ENCODE measurements at places on chromosomes 5 and 9.
A peak's percentile ranks its signal among the peaks of the same experiment; 100 is the strongest.

- no peak for DNase-seq
These were observed 19.5 kb upstream of the CRB2 start for GRCh38 chr9:123336449-123336848.

- DNase-seq, result peak; percentile 16
These were observed 30.2 kb downstream of the BRINP1 start for GRCh38 chr9:119339056-119339455.

DNA sequence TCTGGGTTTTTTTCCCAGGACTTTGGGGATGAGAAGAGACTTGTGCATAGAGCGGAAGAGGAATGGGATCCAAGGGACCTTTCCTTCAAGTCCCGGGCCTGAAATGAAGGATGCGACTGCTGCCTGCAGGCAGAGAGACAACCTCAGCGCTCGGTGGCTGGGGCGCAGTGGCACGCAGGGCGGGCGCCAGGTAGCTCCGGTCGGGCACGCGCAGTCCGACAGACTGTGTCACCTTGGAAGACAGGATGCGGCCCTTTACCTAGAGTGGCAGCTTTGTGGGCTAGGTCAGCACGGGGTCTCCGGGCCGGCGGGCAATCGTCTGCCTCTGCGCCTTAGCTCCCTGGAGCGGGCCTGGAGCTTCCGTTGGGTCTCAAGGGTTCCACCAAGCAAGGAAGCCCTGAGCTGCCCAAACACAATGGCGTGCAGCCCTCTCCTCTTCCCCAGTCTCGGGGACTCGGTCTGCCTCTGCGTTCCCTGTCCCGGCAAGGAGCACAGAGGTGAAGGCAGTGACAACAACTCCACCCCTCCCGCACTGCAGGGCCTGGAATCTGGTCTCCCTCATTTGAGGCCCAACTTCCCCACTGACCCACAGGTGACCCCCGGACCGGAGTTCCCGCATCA, 6.0 kb downstream of the BARX1 start:
- no peak for DNase-seq

DNA sequence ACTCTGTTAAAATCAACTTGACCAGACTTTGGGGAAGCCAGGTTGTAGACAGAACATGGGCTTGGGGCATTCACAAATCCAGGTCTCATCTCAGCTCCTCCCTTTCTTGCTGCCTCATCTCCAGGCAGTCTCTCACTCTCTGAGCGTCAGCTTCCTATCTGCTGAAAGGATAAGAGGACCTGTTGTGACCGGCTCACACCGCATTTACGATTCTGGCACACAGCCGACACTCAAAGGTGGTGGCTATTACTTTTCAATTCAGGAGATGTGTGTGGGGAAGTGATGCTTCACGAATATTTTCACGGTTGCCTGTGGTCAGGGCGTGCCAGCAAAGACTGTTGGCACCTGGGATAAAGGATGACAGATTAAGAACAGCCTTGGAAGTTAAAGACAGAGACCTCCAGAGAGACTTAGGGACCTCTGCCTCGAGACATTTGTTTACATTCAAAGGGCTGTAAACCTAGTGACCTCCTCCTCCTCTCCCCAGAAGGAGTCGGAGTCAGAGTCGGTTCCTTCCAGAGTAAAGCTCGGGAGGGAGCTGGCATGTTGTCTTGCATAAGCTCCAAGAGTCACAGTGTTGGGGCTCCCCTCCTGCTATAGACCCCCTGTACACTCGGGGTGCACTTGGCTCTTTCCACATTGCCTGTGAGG, 83.2 kb downstream of the AK8 start:
- no peak for DNase-seq

DNA sequence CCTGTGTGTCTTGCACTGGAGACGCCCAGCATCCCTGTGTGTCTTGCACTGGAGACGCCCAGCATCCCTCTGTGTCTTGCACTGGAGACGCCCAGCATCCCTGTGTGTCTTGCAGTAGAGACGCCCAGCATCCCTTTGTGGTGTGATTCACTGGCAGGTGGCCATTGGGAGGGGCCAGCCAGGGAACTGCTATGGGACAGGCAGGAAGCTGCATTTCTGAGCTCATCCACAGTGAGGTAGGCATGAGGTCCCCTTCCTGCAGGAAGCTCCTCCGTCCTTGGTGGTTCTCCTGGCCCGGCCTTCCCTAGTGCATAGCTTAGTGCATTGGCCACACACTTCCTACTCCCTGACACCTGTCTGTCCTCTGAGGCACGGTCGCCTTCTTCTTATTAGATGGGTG, 43.5 kb downstream of the IRX1 start:
- no peak for DNase-seq

- DNase-seq, result no peak
These were observed 19.6 kb upstream of the TNC start for GRCh38 chr9:115137526-115137925.

GRCh38 chr9:126534431-126535186, 79.1 kb upstream of the LMX1B start:
- no peak for DNase-seq

GRCh38 chr5:124902097-124902821, 155.8 kb upstream of the ZNF608 start:
- DNase-seq, result peak; percentile 75

DNA sequence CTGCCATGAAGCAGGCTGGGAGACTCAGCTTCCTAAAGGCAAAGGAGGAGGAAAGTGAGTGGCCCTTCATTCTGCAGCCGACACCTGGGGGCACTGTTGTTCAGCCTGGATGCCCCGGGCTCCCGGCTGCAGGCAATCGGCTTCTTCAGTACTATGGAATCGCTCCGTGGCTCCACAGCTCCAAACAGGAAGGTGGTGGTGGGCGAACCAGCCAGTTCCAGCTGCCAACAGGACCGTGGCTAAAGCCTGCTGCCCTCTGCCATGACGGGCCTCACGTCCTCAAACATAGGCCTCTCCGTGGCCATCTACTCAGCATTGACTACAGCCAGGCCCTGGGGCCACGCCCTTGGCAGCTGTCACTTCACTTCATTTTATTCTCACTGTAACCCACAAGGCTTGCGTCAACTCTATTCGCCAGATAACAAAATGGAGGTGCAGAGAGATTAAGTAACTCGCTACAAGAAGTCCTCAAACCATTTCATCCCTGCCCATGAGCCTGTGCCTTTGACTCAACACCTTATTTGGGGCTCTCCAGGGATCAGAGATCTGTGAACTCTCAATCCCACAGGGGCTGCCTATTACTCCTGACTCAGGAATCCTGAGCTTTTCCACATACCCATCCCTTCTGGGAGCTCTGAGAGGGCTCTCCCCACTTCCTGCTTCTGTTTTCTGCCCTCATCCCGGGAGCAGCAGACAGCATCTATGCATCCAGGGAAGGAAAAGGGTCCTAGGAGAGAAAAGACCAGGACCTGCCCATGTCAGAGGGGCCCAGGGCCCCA, 38.0 kb downstream of the PAX5 start:
- DNase-seq, result peak; percentile 81

DNA sequence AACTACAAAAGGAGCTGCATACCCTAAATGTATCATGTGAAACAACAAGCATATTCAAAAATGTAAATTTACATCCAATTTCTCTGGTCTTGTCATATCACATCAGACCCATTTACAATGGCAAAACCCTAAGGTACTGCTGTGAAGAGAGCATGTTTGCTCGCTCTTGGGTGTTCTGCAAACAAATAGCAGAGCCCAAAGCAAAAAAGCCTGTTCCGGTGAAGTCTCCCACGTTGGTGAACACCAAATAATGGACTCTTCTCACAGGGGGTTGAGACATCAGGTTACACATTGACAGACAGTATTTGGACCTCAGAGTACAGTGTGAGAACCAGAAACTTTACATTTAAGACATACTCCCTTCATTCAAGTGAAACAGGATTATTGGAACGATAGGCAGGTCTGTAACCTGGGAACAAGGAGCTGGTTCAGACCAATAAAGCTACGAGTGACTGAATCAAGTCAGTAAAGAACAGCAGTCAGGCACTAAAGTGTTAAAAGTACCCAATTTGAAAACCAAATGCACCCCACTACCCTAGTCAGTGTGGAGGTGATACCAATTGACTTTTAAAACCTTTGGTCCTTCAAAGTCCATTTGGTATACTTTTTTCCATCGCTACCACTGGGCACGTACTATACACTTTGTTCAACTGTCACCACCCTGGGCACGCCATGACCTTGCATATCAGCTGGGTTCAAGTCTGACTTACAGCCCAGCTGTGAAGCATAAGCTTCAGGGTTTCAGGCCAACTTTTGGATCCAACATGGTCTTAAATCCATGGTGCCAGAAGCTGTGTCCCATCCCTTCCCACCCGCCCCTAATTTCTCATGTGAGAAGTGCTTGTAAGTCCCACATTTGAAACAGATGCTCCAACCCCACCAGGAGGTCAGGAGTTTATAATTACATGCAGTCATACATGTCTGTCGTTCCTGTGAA, 36.4 kb downstream of the ETF1 start:
- DNase-seq, result no peak

- no peak for DNase-seq
These were observed 27.7 kb downstream of the SAR1B start for GRCh38 chr5:134604908-134605307.

Data from astrocyte of the hippocampus (primary cell).